Activated CD4-positive, alpha-beta T cell treated with anti-CD3 and anti-CD28 coated beads for 24 hours (primary cell): ENCODE measurements at places on chromosomes 11 and 22.

DNA sequence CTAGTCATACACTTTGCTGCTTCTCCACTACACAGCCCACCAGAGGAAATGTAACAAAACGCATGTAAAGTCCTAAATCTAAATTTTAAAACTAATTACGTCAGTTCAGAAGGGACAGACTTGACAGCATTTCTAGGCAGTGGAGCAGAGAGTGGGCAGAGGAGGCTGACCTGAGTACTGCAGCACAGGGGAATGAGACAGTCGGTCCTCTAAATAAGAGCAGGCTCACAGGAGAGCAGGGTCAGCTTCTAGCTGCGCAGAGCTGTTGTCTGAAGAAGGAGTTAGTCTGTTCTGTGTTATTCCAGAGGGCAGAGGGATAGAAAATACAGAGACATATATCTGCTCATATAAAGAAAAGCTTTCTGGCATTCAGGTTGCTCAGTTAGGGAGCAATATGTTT is 40.3 kb downstream of the JHY start:
- no peak for DNase-seq

DNA sequence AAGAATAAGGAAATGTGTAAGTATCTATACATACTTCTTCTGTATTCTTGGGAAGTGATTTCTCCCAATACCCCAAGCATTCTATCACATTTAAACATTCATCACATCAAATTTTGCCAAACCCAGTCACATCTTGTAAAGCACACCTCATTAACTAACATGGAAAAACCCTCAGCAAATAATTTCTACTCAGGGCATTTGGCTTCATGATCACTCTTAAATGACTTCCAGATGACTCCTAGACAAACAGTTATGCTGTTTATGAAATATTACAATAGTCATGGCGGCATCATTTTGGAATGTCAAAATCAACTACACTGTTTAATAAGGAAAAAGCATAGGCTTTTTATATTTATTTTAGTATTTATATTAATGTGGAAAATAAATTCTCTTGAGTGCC is 47.3 kb upstream of the CCDC34 start:
- no peak for DNase-seq

DNA sequence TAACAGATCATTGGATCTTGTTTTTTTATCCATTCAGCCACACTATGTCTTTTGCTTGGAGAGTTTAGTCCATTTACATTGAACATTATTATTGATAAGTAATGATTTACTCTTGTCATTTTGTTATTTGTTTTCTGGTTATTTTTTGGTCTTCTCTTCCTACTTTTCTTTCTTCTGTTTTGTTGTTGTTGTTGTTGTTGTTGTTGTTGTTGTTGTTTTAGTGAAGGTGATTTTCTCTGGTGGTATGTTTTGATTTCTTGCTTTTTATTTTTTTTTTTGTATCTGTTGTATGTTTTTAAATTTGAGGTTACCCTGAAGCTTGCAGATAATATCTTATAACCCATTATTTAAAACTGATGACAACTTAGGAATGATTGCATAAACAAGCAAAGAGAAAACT is 28.6 kb downstream of the TAF1D start:
- no peak for DNase-seq

- DNase-seq: no peak
Observed at GRCh38 chr11:30893318-30893717, 307.2 kb upstream of the MPPED2 start.

DNA sequence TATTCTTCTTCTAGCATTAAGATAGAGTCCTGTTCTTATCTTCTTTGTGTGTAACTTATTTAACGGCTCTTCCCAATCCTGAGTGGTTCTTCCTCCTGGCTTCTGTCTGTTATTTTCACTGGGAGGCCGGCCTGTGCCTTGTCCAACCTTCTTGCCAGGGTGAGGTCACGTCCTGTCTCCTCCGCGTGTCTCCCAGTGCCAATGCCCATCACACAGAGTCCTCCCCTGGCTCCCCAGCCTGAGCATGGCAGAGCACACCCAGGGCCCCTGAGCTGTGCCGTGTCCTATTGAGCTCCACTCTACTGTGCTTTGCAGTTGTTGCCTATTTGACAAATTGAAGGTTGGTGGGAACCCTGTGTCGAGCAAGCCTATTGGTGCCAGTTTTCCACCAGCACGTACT is 487.3 kb downstream of the BRD1 start:
- no peak for DNase-seq

DNA sequence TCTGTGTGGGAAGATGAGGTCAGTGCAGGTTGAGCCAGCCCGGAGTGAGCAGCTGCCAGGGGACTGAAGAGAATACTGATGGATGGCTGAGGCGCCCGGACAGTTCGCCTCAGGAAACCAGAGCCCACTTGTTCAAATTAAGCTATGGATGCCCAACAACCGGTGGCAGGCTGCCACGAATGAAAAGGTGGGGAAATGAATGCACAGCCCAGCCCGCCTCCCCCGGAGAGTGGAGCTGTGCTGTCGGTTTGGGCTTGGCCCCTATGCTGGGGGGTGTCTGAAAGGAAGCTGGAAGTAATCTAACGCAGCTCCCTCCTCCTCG is 21.9 kb downstream of the HSPA8 start:
- no peak for DNase-seq

DNA sequence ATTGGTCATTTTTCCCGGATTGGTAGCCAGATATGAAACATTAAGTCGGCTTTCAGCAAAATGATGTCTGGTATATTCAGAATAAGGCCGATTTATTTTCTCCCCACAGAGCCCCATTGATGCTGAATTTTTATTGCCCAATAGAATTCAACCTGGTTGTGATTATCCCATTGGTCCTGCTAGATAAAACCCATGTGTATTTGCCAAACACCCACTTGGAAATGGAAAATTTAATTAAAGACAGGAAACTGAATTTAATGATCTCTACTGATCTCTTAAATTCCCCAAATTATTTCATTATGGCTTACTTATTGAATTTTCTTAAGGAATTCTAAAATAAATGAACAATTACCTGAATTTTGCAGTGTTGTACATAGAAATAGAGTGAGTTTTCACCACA is 609.8 kb downstream of the NTM start:
- no peak for DNase-seq

GRCh38 chr22:46054091-46055073 is 77.4 kb upstream of the WNT7B start:
- no peak for DNase-seq

GRCh38 chr11:108223348-108224149 is 682 bp downstream of the ATM start:
- DNase-seq: no peak

- no peak for DNase-seq
Observed at GRCh38 chr11:19938169-19938856, 222.0 kb downstream of the DBX1 start.

- no peak for DNase-seq
Observed at GRCh38 chr11:35230388-35230787, 91.4 kb downstream of the CD44 start.

GRCh38 chr11:102603091-102603490 is 22.0 kb downstream of the MMP20 start:
- DNase-seq: no peak

GRCh38 chr11:88036701-88037100 is 138.5 kb downstream of the RAB38 start:
- no peak for DNase-seq

DNA sequence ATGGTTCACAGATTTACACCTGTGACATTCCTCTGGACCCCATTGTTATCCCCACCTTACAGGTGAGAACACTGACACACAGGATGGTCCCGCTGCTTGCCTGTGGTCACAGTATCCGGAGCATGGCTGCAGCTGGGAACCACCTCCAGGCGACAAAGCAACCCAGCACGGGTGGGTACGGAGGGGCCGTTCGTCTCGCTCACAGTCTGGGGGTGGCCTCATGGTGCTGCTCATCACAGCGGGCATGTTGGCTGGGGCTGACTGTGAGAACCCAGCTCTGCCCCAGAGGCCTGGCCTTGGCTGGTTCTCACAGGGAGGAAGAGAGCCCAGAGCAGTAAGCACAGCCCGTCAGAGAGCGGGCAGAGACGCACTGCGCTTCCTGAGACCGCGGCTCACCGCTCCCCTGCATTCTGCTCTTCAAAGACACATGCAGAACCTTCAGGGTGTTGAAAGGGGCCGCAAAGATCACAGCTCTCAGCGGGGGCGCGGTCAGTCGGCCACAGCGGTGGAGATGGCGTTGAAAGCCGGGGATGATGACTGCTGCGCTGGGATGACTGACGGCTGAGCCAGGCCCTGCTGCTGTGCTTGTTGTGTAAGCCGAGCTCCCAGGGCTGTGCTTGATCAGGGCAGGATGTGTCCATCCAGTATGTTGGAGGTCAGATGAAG is 423.0 kb downstream of the BRD1 start:
- no peak for DNase-seq
